ENCODE measurements at places on chromosomes 1 and 21.

- no peak for DNase-seq
These were observed 178.8 kb upstream of the NFIA start for GRCh38 chr1:60903591-60903990.

DNA sequence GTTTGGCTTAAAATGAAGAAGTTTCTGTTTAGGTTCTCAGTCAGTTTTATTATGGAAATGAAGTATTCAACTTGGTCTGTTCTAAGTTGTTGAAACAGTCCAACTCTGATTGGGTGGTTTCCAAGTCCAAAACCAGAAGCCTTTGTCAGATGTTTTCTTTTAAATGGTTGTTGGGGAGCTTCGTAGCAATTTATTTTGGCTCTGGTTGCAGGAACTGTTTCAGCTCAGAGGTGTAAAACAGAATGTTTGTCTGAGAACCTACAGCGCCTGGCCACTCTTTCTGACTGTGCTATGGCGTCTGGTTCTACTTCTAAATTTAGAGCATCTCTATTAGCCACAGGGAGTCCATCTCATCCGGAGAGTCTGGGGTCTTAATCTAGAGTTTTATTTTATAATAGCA lies 582.6 kb upstream of the TMPRSS15 start:
- no peak for DNase-seq

DNA sequence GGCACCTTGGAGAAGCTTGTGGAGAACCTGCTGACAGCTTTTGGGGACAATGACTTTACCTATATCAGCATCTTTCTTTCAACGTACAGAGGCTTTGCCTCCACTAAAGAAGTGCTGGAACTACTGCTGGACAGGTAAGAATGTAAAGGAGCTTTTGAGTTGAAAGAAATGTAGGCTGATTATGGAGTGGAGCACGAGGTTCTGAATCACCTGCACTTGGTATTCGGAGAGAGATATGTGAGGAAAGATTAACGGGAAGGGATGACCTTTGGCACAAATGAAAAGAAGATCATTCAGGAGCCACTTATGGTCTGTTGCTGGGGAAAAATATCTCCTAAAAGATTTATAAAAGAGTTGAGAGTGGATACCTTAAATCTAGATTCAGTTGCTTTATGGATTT lies 42.7 kb downstream of the RGL1 start:
- no peak for DNase-seq

- DNase-seq = no peak
These were observed 49.0 kb downstream of the CLDN17 start for GRCh38 chr21:30117631-30118030.

DNA sequence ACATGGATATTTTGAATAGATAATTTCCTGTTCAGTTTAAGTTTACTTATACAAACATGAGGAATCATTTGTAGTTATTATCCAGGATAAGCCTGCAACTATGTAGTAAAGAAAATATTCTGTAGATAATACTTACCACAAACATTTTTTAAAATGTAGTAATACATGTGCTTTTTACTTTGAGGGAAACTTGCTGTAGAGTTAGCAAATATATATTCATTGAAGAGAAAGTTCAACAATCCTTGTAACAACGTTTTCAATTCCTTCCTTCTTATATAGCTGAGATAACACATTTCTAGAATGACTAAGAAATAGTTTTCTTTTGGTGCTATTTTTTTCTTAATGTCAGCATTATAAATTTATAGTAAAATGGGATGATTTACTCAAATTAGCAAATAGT lies 664.6 kb upstream of the ADAMTS5 start:
- DNase-seq = no peak

- peak; percentile 76 for DNase-seq
These were observed 1.9 kb upstream of the ZSCAN20 start for GRCh38 chr1:33470495-33471012.

DNA sequence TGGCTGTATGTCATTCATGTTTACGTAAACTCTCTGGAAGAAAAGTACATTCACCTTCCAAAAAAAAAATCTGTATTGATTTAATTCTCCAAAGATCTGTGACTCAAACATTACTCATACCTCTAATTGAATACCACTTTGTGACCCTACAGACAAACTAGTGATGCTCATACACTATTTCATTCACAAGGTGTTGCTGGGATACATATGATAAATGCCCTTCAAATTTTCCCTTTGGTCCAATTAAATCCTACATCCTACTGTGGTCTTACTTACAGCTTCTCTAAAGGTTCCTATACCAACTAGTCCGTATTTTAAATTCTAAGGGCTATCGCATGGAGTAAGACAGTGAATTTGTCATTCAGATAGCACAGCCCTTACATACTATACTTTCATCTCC lies 26.8 kb upstream of the CADM3 start:
- DNase-seq = no peak

DNA sequence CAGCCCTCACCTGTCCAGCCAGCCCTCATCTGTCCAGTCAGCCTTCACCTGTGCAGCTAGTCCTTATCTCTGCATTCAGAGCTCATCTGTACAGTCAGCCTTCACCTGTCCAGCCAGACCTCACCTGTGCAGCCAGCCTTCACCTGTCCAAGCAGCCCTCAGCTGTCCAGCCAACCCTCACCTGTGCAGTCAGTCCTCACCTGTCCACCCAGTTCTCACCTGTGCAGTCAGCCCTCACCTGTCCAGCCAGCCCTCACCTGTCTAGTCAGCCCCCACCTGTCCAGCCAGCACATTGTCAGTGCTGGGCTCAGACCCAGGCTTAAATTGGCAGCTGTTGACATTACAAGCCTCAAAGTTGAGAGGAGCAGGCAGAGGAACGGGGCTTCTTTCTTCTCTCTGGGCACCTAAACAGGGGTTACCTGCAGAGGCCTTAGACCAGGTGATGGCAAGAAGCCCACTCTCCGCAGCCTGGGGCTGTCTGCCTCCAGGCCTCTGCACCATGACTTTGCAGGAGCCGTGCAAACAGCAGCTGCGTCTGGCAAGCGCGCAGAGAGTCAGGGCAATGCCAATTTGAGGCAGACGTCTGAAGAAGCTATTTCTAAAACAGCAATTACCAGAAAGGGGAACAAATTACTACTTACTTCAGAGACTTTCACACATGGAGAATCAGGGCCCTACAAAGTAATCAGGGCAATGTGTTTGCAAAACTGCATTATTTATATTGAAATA lies 506.1 kb downstream of the NPHP4 start:
- peak; percentile 68 for DNase-seq

GRCh38 chr1:110070282-110070669 lies 196 bp downstream of the ALX3 start:
- no peak for DNase-seq

- no peak for DNase-seq
These were observed 11.9 kb downstream of the MTFR1L start for GRCh38 chr1:25831569-25832196.

DNA sequence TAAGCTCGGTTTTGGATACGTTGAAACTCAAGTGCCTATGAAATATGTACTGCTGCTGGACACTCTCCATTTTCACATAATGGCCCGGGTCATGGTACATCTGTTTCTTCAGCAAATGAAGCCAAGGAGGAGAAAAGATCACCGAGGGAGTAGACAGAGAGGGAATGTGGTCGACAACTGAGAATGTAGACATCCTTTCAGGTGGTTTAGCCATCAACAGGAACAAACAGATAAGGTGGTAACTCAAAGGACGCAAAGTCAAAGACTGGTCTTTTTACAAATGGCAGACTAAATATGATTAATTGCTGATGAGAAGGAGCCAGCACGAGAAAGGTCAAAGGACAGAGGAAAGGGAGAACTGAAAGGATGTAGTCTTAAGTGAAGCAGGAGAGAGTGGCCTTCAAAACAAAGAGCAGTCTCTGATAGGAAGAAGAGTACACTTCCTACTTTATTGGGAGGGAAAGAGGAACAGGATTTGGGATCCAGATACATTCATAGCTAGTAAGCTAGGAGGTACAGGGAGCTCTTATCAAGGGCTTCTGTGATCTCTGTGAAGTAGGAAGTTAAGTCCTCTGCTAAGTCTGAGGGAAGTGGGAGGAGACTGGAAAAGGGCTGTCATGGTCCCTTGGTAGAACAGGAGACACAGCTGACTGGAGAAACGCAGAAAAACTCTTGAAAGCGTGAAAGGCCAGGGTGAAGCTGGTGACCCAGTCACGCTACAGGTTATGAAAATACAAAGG lies 28.3 kb downstream of the NUP133 start:
- no peak for DNase-seq

- peak; percentile 33 for DNase-seq
These were observed 13.6 kb upstream of the FAM89A start for GRCh38 chr1:231053493-231054162.

GRCh38 chr1:169217636-169218035 lies 111.1 kb downstream of the ATP1B1 start:
- DNase-seq = no peak

DNA sequence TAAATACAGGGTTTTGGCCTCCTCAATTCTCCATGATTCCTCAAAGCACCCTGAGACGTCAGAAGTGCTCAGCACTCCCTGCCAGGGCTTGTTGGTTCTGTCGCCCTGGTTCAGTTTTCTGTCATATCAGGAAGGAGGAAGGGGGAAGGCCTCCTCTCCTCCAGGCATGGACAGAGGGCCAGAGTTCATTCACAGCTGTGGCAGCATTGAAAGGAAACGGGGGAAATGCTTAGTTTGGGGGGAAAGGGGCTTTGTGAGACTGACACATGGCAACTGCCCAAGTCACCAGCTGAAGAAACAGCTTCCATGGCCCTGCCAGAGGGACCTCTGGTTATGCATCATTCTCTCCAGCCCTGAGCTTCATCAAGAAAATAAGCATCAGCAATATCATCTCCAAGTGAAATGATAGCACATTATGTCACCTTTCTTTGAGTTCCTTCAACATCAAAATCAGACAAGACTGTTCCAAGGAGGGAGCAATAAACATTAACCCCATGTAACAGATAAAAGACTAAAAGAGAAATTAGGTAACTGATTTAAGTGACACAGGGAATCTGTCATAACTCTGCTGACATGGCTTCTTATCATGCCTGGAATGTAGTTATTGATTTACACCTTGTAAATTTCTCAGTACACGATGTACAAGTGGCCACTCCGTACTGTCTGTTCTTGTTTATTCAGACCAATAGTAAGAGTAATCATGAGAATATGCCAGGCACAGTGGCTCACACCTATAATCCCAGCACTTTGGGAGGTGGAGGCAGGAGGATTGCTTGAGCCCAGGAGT lies 103.2 kb upstream of the SLC25A33 start:
- DNase-seq = no peak

DNA sequence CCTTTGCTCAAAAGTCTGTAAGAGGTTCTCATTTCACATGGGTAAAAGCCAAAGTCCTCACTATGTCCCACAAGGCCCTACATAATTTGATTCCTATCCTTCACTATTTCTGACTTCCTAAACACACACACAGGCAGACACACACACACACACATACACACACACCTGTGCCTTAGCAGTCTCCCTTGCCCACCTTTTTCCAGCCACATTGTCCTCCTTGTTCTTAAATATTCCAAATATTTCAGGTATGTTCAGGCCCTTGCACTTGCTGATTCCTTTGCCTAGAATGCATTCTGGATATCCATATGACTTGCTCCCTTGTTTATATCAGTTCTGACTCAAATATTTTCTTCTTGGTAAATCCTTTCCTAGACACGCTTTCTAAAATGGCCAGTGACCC lies 54.6 kb downstream of the NTNG1 start:
- DNase-seq = no peak

GRCh38 chr1:56326056-56326455 lies 253.3 kb downstream of the PLPP3 start:
- no peak for DNase-seq

DNA sequence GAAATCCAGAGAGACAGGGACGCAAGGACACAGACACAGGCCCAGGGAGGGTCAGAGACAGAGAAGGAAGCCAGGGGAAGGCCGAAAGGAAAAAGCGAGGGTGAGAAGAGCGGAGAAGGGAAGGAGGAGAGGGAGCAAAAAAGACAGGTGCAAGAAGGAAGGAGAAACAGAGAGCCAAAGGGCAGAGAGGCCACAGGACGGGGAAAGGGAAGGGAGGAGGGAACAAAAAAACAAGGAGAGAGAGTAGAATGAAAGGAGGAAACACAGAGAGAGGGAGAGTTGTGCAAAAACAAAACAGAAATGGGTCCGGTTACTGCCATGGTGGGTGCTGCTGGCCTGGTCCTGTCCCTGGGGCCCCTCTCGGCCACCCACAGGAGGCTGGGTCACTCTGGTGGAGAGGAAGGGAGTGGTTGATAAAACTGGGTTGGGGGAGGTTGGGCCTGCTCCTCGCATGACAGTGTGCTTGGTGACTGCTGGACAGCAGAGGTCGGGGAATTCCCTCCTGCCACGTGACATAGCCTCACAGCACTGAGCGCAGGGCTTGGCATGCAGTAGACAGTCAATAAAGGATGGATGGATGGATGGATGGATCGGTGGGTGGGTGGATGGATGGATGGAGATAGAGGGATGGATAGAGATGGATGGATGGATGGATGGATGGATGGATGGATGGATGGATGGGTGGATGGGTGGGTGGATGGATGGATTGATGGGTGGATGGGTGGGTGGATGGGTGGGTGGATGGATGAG lies 64.8 kb downstream of the RAP1GAP start:
- DNase-seq = no peak

DNA sequence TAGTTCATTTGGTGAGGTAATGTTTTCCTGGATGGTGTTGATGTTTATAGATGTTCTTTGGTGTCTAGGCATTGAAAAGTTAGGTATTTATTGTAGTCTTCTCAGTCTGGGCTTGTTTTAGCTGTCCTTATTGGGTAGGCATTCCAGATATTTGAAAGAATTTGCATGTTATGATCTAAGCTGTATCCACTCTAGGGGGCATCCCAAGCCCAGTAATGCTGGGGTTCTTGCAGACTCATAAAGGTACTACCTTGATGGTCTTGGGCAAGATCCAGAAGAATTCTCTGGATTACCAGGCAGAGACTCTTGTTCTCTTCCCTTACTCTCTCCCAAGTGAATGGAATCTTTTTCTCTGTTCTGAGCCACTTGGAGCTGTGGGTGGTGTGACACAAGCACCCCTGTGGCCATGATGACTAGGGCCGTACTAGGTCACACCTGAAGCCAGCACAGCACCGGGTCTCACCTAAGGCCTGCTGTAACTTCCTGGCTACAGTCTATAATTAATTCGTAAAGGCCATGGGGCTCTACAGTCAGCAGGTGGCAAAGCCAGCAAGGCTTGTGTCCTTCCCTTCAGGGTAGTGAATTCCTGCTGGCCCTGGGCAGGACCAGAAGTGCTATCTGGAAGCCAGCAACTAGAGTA lies 74.8 kb upstream of the PDE4B start:
- DNase-seq = peak; percentile 23

DNA sequence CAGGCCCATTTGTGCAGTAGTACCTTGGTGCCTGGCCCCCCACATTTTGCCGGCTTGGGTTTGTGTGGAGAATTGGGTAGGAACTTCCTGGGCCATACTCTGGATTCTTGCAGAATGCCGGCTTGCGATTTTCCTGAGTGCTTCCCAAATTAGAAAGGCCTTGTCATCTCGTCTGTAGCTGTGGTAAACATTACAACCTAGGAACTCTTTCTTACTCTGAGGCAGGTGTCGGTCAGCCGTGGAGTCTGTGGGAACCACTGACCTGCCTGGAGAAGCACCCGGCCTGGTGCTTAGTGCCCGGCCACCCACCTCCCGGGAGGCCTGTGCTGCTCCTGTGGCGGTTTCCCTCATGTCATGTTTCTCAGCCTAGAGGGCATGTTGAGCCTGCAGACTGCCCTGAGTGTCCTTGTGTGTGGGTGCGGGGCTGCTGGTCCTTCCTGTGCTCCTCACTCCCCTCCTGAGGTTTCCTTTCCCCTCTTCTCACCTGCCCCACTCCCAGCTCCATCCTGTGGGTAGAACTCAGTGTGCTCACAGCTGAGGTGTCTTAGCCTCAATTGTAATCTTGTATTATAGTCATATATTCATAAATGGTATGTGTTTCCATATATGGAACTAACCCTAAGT lies 64.7 kb downstream of the S100B start:
- DNase-seq = no peak

GRCh38 chr1:41622402-41622801 lies 137.9 kb upstream of the EDN2 start:
- no peak for DNase-seq

All from COR-L47 (cell line).